NCI-H2171 (cell line): ENCODE measurements at places on chromosomes 2 and 18.
A peak's percentile ranks its signal among the peaks of the same experiment; 100 is the strongest.

DNA sequence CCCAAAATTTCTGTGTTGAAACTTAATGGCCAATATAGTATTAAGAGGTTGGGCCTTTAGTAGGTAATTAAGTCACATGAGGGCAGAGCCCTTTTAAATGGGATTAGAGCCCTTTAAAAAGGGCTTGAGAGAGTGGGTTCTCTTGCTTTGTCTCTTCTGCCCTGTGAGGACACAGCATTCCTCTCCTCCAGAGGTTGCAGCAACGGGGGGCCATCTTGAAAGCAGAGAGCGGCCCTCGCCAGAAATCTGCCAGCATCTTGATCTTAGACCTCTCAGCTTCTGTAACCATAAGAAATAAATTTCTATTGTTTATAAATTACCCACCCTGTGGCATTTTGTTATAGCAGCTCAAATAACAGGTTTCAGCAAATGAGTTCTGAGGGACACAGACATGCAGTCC lies 305.0 kb upstream of the LRP1B start:
- no peak for DNase-seq

DNA sequence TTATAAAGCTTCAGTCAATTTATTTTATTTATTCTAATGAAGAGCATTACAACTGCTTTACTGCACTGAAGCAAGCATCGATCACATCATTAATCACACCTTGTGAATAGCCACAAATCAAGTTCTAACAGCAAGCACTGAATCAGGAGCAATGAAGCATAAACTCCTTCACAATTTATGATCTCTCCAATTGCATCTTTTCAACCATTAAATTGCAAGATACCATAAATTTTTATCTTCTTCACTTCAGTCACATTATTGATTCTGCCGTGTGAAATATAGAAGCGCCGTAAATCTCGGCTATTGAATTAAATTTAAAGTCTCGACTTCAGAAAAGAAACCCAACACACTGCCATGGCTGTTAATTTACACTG lies 298.7 kb downstream of the CDCA7 start:
- DNase-seq = no peak

DNA sequence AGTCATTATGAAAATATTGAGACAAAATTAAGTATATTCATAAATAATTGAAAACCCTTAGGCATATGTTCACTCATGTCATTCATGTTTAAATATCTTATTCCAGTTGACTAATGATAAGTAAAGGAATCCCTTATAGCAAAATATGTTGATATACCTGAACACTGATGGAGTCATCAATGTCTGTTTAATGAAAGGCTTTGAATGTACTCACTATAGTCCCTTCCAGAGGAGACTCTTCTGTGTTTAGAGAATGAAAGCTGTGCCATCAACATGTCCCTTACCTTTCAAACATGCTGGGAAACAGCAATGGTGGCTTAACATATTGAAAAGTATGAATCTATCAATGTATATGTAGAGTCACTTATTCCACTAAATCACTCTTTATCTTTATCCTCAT lies 242.9 kb downstream of the KCNJ3 start:
- no peak for DNase-seq

- peak; percentile 67 for DNase-seq
Observed at GRCh38 chr2:154713675-154714074, 15.2 kb downstream of the KCNJ3 start.

DNA sequence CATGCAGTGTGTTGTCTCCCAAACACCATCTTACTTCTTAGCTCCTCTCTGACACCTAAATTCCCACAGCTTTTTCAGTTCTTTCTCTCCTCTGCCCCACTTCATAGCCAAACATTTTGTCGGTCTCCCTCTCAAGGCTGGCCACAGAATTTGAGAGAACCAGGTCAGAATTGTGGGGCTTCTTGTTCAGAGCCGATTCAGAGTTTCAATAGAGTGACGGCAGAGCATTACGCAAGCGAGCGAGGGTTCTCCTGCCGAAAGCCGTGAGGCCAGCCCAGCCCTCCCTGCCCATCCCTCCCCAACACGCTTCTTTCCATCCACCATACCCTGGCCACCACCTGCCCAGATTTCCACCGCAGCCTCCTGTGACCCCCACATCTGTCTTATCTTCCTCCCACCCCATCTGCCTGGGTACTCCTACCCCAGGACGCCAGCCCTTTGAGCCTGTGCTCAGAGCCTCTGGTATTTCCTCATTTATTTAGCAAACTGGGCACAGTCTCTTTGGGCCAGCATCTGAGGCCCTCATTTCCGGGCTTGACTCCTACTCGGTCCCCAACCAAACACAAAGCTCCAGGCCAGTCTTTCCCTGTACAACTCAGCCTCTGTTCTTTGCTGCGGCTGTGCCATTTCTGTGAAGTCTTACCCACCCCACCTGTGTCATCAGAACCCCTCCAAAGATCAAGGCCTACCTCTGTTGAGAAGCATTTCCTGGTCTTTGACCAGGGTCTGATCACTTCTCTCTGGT lies 70.0 kb upstream of the MAP4K4 start:
- DNase-seq = no peak

DNA sequence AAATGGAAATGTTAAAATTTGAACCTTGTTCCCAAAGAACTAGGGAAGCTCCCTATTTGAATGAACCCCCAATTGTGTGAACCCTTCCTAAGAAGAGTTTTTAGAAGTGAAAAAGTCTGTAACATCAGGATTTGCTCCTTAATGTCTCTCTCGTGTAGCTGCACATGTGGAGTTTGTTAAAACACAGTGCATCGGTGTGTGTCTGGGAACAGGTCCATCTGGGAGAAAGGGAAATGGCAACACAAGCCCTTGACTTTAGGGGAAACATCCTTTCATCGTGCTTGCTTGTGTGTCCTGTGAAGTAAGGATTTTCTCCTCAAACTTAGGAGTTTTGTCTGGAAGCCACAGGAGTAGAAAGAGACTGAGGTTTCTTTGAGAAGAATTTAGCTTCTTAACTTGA lies 203.9 kb downstream of the PRKCE start:
- DNase-seq = no peak

GRCh38 chr2:235779444-235779896 lies 285.6 kb downstream of the AGAP1 start:
- DNase-seq = peak; percentile 27

- no peak for DNase-seq
Observed at GRCh38 chr2:26299471-26300101, 46.4 kb upstream of the SELENOI start.

DNA sequence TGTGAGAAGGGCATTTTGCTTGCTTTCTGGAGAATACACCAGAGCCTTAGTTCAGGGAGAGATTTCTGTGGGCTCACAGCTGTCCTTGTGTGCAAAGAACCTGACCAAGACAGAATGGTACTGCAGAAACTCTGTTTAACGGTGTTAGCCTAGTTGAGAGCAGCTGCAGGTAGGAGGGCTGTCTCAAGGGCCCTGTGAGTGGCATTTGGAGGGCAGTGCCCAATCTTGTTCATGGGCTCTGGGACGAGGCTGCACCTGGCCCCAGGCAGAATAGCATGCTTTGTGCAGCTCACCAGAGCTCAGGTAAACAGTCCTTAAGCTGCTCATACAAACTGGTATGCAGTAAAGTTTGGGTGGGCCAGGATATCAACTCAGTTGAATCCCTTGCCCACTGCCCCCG lies 16.9 kb upstream of the RGPD4 start:
- DNase-seq = no peak

GRCh38 chr2:184769686-184770085 lies 171.4 kb downstream of the ZNF804A start:
- DNase-seq = no peak

- DNase-seq = no peak
Observed at GRCh38 chr2:41101281-41101680, 649.4 kb upstream of the SLC8A1 start.

DNA sequence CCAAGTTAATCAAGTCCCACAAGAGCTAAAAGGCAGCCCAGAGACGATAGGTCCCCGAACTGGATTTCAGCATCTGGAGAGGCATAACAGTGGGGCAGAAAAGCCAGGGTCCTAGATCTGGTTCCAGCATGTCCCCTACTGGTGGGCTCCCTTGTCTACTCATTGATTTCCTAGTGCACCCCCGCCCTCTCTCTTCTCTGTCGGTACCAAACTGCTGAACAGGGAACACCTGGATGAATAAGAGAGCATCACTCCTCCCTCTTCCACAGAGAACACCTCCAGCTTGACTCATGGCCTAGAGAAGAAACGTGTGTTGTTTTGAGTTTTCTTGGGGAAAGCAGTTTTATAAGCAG lies 101.3 kb downstream of the FOXI3 start:
- DNase-seq = no peak

DNA sequence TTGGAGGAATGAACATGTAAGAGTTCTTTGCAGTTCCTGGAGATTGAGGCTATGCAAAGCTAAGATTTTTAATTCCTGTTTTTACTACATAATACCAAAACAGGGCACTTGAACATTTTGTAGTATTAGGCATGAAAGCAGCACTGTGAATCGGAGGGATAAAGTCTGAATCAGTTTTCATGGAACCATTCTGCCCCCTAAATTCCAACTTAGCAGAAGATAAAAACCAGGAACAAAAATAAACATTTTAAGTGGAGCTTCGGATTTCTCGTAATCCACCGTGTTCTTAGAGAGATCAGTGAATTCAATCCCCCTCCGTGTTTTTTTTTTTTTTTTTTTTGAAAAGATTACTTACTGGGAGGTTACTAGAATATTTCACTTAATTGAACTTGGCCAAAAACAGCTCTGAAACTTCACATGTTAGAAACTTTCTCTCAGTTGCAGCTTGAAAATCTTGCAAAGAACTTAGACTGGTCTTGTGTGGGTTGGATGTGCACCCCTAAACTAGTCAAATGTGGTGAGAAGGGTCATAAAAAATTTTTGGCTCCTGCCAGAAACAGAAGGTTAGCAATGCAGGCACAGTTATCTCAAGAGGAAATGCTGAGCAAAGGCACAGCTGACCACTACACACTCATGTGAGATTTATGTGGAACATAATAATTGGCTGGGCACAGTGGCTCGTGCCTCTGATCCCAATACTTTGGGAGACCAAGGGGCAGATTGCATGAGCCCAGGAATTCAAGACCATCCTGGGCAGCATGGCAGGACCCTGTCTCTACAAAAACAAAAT lies 145.4 kb upstream of the RNF152 start:
- DNase-seq = no peak

GRCh38 chr2:98869272-98869641 lies 66.8 kb downstream of the CRACDL start:
- DNase-seq = peak; percentile 11

- no peak for DNase-seq
Observed at GRCh38 chr18:48682768-48683167, 143.9 kb downstream of the CTIF start.

DNA sequence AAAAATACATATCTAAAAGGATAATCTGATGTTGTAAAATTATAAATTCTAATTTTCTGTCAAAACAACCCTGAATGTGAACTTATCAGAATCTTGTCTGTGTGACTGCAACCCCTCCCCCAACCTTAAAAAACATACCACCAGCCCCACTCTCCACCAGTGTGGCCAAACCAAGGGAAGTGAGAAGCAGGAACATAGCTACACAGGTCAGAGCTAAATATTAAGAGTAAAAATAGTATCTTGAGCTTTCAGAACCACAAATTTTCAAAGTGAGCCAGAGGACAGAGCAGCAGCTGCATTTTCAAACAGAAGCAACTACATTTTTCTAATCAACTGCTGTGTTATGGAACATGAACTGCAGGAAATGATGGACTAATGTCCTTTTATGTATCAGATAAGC lies 156.7 kb downstream of the SLC4A10 start:
- DNase-seq = no peak

- no peak for DNase-seq
Observed at GRCh38 chr2:238238311-238238765, 1.5 kb downstream of the HES6 start.

DNA sequence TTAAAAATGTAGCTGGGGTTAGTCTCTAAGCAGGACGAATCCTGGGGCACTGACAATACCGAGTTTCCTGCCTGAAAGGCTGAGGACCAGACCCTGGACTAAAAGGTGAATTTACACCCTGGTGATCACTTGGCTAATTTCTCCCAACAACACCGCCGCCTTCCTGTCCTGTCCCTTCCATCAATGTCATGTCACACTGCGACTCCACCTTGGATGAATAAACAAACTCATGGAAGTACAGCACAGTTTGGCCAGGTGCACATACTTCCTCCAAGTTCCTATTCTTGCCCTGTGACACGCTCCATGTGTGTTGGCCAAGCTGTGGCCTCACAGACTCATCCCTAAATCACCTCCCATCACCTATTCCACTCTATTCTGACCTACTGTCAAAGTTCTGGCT lies 15.9 kb upstream of the GALM start:
- no peak for DNase-seq

GRCh38 chr2:191862156-191862775 lies 15.4 kb upstream of the CAVIN2 start:
- no peak for DNase-seq

- DNase-seq = no peak
Observed at GRCh38 chr2:88933091-88933490, 241.6 kb downstream of the RPIA start.

- DNase-seq = no peak
Observed at GRCh38 chr2:137435162-137435561, 529.1 kb upstream of the HNMT start.

- no peak for DNase-seq
Observed at GRCh38 chr2:239236043-239236807, 164.6 kb downstream of the HDAC4 start.

DNA sequence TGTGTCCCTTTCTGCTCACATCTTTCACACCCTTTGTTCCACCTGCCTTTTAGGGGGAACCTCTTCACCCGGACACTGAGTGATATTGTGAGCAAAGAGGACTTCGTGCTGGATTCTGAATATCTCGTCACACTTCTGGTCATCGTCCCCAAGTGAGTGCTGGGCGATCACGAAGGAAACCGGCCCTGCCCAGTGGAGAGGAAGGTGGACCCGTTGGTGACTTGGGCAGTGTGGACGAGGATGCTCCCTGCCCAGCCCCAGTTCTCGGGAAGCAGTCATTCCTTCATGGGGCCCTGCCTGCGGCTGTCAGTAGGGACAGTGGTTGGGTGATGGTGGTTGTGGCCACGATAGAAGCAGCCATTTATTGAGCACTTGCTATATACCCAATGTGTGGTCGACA lies 40.8 kb downstream of the PDIA6 start:
- DNase-seq = no peak

DNA sequence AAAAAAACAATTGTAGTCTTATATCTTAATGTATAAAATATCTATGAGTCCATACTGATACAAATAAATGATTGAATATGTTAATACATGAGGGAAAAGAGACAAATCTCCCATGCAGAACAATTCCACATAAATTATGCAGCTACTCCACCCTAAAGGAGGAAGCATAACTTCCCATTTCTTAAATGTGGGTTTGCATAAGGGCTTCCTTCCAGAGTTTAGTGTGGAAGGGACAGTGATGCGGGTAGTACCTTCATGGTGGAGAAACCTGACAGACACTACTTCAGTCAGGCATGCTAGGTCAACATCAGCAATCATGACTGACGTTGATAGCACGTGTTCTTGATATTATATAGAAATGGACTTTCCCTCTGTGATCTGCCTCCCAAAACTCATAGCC lies 146.9 kb upstream of the STON1 start:
- no peak for DNase-seq
